Ascending aorta (tissue), 2 donors: ENCODE measurements at places on chromosomes 4 and X. TPM values are rescaled to one million over a fixed set of nuclear protein-coding genes. Genes with fewer than 3 reads are reported as not detected.
A peak's percentile ranks its signal among the peaks of the same experiment; 100 is the strongest.

Gene NOA1
- 36.6 TPM for total RNA-seq

GRCh38 chrX:132592880-132593279, 104.0 kb upstream of the MBNL3 start:
- DNase-seq: no peak

DNA sequence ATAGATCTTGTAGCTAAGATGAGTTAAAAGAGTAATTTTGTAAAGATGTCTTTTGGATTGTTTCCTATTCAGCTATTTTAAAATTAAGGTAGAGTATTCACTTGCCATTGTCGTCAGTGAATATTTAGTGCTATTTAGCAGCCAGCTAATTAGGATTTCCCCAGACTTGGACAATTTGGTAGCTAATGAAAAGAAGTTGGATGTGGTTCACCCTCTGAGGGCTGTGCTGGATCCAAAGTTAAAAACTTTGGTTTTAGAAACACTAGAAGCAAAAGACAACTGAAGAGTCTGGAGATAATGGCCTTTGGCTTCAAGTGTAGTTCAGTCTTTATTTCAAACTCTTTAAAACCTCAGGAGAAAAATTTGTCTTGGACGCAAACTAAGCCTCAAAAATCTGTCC, 41.3 kb downstream of the ATG4A start:
- DNase-seq: no peak

DNA sequence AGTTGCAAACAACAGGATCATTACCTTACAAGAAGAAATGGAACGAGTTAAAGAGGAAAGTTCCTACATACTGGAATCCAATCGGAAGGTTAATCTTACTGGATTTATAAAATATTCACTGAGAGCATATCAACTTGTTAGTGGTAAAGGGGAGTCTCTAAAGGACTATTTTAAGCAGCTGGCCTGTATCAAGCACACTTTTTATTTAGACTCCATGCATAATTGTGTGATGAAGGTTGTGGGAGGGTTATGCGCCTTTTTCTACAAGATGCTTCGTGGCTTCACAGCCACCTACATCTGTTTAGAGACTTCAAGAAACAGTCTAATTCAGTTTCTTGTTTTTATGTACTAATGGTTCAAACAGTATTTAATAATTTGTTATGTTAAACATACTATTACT, 56.6 kb downstream of the GRSF1 start:
- no peak for DNase-seq

Gene CXCL8
- total RNA-seq: not detected

Gene TAF7L
- not detected for total RNA-seq

- no peak for DNase-seq
These were observed 65.3 kb downstream of the CLNK start for GRCh38 chr4:10619220-10619619.

DNA sequence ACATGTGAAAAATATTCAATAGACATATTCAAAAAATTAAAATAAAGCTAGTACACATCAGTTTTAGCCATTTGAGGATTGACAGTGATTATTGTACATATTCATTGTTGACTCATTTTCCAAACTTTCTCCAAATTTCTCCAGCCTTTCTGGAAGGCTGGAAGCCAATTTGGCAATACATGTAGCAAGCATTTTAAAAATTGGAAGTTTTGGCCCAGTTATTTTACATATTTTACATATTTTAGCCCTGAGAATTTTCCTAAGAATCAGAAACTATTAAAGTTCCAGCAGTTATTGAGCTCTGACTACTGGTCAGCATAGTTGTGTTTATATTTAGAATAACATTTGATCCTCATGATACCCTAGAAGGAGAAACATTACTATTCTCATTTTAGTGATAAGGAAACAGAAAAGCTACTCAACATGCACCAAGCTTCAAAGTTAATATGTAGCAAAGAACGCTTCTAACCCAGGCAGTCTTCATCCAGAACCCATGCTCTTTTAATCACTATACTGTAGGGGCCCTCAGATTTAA, 3.2 kb downstream of the CABS1 start:
- DNase-seq: no peak

Gene TRAM1L1
- 0.43 TPM for total RNA-seq

Gene CHST7
- total RNA-seq: 64.6 TPM

DNA sequence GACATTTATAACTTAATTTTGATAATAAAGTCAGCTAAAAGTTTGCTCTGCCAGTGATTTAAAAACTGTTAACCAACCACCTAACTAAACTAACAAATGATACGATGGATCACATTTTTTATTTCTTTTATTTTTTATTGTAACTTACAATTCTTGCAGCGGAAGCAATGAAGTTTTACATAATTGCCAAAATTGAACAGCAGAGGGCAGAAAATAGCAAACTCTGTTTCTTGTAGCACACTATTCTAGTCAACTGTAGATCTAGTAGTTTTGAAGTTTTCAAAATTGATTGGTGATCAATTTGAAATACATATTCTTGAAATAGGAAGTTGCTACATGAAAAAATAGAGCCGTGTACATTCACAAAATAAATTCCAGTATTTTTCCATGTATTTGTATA, 2.8 kb upstream of the GRIA2 start:
- no peak for DNase-seq

DNA sequence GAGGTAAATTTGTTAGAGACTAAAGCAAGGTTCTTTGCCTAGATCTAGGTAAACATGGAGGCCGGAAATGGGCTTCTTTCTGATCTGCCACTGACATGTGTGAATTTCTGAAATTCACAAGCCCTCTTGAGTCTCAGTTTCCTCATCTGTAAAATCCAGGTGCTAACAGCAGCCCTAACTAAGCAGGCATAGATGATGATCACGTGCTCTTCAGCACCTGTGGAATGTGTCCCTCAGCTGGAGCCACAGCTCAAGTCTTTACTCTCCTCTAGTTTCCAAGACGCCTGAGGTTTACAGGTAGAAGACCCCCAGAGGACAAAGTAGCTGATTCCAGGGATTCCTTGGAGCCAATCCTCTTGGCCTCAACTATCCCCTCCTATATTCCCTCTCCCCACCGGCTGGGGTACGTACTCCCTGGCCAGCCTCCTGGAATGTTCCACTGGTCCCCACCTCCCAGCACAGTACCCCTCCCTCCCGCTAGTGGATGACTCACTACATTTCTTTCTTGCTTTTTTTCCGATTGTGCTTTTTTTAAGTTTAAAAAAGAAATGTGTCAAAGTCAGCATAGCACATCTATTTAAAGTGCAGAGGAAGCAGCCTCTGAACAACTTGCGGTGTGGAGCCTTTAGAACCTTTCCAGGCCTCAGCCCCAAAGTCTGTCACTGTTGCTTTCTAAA, 98.4 kb downstream of the PHKA2 start:
- peak; percentile 79 for DNase-seq

Gene NOX1
- total RNA-seq: not detected

GRCh38 chr4:24775032-24775605, 20.3 kb upstream of the SOD3 start:
- DNase-seq: no peak

Gene RAB33A
- total RNA-seq: 0.32 TPM

GRCh38 chrX:46637938-46638337, 64.4 kb downstream of the CHST7 start:
- no peak for DNase-seq

- no peak for DNase-seq
These were observed 142.7 kb downstream of the NPNT start for GRCh38 chr4:106038012-106038411.

Gene SLC7A11
- 0.75 TPM for total RNA-seq

DNA sequence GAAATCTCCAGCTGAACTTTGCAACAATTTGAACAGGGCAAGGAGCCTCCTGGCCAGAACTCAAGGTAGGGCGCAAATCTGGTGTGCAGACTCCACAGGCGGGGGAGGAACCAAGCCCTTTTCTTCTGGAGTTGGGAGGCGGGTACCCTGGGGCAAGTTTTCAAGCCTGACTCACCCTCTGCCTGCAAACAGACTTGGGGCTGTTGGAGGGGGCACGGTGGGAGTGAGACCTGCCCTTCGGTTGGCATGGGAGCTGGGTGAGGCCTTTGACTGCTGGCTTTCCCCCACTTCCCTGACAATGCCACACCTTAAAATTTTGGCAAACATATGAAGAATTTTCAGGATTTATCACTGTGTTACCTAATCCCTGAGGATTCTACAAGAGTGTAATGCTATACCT, 709.8 kb upstream of the DIAPH2 start:
- no peak for DNase-seq

Gene MID1
- total RNA-seq: 32.8 TPM

DNA sequence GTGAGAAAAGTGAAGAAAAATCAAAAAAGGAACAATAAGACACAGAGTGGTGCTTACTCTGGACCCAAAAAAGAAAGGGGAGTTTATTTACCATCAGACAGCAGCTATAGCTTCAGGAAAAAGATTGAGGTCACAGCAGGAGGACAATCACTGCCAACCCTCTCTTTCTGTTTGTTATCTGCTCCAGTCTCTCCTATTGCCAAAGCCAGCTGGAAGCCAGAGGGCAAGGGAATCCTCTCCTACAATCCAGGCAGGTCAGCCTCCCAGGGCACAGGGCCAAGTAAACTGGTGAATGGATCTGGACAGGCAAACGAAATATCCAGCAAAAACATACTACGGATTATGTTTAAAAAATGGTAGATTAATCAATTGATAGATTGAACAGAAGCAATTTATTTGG, 306.9 kb upstream of the SLIT2 start:
- no peak for DNase-seq

Gene VCX2
- total RNA-seq: not detected

DNA sequence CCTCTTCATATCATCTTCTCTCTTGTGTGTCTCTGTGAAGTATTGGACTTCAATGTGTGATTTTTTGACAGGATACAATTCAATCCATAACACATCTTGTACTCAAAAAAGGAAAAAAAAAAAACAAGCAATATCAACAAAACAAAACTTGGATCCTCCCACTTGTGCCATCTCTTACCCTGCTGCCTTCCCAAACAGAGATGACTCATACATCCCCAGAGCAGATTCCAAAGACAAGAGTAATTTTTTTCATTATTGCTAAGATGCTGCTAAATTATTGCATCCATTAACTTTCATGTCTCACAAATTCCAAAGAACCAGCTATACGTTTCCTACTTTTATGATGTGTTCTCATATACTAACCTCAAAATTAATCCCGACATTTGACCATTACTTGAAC, 479.2 kb downstream of the GBA3 start:
- DNase-seq: no peak

Gene FAM236B
- total RNA-seq: not detected

Gene ASB12
- not detected for total RNA-seq

DNA sequence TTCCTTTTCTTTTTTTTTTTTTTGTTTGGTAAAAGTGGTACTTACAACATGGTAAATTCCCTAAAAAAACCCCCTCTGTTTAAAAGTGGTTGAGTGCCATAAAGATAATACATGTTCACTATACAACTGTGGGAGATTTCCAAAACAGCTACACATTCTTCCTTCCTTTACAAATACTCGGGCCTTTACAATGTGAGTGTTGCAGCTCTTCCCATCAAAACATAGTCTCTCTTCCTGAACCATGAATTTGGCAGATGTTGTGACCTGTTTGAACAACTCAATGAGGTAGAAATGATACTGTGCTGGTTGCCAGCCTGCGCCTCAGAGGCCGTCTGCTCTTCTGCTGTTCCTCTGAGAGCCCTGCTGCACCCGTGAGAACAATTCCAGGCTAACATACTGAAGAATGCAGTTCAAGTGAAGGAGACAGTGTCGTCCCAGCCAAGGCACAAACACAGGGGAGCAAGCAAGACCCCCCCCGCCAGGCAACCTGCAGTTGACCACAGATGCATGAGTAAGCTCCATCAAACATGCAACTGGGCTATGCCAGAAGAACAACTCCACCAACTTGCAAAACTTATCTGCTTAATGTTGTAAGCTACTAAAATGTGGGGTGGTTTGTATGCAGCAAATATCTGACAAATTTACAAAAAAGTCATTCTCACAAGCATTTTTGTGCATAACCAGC, 645.0 kb downstream of the PCDH7 start:
- DNase-seq: no peak

DNA sequence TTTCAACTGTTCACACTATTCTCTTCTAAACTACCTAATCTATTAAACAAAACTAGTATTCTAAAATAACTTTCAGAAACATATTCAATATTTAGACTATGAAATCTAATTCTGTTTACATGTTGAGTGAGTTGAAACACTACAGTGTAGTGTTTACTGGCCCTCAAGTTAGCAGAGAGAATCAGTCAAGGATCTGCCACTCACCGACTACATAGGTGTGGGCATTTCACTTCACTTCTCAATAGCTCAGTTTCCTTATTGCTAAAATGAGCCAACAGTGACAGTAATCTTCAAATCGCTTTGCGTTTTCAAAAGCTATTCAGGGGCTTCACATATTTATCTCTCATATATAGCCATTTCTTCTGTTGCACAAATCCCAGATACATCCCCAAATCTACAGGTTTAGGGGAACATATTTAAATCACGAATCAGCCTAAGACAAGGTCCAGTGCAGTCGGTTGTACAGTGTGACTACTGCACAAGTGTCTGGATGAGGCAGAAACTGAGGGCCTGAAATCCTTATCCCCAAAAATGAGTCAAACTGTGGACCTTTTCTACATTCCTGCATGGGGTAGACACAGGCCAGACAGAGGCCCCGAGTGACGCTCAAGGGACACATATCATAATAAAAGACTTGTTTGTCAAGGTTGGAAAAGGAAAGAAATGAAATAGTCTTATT, 129.8 kb downstream of the PPP3CA start:
- DNase-seq: no peak

Gene FAM53A
- total RNA-seq: not detected

DNA sequence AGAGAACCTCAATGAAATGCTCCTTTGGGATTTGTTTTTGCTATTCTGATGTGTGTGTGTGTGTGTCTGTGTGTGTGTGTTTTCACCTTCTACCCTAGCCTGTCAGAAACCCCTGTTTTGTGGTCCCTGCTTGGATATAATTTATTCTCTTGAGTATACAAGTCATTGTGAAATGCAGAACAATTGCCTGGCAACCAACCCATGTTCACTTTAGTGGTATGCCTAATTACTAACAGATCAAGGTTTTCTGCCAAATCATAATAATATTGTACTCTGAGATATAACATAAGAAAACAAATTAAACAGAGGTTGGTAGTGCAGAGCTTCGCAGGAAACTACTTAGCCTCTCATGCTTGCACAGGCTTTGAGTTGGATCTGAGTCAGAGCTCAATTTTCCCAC, 7.0 kb upstream of the TET2 start:
- DNase-seq: no peak

Gene EVC2
- total RNA-seq: 5.7 TPM

DNA sequence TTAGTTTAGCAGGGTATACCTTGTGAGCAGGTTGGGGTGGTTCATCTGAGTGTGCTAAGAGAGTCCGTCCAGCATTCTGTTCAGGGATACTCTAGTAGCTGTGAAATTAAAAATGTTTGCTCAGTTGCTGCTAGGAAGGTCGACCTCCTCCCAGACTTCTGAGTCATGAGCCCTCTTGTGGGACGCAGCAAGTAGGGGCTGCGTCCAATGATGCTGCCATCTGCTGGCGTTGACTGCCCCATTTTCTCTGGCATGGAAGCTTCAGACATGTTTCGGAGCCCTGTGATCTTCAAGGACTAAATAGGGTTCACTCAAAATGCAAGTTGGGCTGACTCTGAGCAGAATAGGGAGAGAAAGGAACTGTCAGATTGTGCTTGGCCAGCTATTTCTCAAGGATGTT, 201.0 kb upstream of the ARSJ start:
- DNase-seq: peak; percentile 67

- no peak for DNase-seq
These were observed 1.0 kb upstream of the PLA2G12A start for GRCh38 chr4:109730619-109731545.

- DNase-seq: no peak
These were observed 119.0 kb upstream of the MAP9 start for GRCh38 chr4:155495572-155496293.

GRCh38 chr4:8736090-8736825, 135.4 kb downstream of the HMX1 start:
- DNase-seq: no peak

Gene BTC
- 6.9 TPM for total RNA-seq

Gene NR0B1
- total RNA-seq: 0.21 TPM

Gene DGAT2L6
- total RNA-seq: not detected

Gene PHOX2B
- total RNA-seq: not detected

Gene CENPE
- not detected for total RNA-seq
